ENCODE measurements at places on chromosomes 2 and 18.

- no peak for DNase-seq
These were observed 149.4 kb upstream of the CDH20 start for GRCh38 chr18:61183798-61184197.

- no peak for DNase-seq
These were observed 98.9 kb upstream of the EPC2 start for GRCh38 chr2:148545390-148546256.

GRCh38 chr2:207662203-207662602 is 37.0 kb upstream of the METTL21A start:
- DNase-seq = no peak

DNA sequence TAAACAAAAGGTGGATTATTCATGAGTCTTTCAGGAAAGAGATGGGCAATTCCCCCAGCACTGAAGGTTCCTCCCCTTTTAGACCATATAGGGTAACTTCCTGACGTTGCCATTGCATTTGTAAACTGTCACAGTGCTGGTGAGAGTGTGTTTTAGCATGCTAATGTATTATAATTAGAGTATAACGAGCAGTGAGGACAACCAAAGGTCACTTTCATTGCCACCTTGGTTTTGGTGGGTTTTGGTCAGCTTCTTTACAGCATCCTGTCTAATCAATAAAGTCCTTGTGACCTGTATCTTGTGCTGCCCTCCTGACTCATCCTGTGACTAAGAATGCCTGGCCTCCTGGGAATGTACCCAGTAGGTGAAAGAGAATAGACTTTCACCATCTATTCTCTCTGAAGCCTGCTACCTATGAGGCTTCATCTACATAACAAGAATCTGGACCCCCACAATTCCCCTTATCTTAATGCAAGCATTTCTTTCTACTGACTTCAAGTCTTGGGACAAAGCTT is 148.7 kb downstream of the CABLES1 start:
- DNase-seq = peak; percentile 54

GRCh38 chr18:46321955-46322354 is 217.8 kb downstream of the HAUS1 start:
- peak; percentile 1 for DNase-seq

DNA sequence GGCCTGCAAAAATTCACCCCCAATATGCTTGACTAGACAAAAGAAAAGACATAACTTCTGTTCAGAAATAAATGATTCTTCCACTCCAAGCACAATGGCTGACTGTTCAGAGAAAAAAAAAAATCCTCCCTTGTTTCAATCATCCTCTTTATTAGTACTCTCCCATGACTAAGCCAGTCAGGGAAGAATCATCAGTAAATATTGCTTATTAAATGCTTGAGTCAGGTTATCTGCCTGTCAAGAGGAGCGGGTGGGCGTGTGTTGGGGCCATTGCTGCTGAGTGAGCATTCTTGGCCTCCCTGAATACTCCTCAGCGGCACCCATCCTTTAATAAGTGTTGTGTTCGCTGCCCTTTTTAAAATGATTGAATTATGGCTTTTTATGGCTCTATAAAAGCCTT is 1334.8 kb upstream of the CELF4 start:
- DNase-seq = no peak

GRCh38 chr18:49704334-49704733 is 109.0 kb downstream of the ACAA2 start:
- DNase-seq = no peak

DNA sequence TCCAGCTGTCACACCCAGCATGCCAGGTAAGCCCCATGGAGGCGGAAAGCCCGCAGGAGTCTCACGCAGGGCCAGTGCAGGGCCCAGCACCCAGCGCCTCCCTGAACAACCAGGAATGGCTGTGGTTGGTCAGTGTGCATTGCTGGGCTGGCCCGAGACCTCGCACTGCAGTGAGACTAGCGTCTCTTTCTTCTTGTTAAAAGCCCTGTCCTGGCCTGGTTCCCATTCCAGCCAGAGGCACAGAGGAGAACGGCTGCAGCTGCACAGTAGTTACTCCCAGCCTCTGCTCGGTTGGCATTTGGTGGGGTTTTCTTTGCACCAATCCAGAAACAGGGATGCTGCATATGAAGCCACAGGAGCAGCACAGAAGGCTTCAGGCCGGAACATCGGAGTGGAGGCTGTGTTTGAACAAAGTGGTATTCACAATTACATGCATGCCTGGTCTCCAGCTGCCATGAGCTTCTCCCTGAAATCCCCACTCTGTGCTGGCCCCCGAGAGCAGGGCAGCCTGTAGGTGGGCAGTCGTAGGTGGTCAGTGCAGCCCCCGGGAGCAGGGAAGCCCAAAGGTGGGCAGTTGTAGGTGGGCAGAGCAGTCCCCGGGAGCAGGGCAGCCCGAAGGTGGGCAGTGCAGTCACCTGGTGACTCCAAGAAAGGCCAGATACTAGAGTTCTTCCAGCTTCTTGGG is 163.7 kb upstream of the PXDN start:
- DNase-seq = no peak

DNA sequence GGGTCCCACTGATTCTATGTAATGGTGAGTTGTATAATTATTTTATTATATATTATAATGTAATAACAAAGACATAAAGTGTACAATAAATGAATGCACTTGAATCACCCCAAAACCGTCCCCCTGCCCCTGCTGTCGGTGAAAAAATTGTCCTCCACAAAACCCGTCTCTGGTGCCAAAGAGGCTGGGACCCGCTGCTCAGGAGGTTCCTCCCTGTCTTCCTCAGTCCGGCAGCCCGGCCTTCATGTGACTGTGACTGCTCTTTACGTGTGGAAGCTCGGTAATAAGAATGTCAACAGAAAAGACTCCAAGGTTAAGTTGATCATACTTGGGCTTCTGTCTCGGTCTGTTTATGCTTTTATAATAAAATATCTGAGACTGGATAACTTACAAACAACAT is 32.7 kb upstream of the ADNP2 start:
- DNase-seq = no peak

GRCh38 chr2:225599856-225600255 is 200.3 kb downstream of the NYAP2 start:
- no peak for DNase-seq

DNA sequence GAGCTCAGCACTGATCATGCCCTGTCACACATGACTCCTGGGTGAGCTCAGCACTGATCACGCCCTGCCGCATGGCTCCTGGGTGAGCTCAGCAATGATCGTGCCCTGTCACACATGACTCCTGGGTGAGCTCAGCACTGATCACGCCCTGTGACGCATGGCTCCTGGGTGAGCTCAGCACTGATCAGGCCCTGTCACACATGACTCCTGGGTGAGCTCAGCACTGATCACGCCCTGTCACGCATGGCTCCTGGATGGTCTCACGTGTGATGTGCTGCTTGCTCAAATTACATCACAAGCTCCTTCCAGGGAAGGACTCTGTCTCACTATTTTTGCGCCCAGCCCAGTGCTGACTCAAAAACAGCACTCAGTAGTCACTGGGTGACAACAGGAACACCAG is 258.0 kb downstream of the HDAC4 start:
- no peak for DNase-seq

DNA sequence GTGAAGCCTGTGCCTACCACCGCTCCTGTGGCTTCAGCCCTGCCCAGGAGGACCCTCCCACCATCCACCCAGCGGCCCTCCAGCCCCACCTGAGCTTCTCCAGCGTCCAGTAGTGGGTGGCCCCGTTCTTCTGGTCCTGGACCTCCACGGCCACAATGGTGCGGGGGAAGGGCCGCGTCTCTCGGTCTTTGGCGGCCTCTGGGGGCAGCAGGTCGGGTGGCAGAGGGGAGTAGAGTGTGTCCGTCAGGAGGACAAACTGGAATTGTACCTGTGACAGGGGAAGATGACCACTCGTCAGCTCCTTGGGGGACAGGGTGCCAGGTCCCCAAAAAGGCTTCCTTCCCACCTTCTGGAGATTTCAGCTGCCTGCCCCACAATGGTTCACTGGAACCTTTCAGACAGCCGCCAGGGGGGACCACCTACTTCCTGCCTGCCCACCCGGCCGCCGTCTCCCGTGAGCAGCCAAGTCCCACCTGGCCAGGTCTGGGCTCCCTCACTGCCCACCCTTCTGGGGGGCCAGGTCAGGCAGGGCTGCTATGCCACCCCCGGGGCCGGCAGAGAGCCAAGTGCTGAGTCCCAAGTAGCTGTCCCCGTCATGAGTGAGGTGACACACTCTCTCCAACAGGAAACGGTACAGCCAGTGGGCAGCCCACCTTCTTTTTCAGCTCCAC is 59.3 kb downstream of the KIF1A start:
- DNase-seq = no peak

DNA sequence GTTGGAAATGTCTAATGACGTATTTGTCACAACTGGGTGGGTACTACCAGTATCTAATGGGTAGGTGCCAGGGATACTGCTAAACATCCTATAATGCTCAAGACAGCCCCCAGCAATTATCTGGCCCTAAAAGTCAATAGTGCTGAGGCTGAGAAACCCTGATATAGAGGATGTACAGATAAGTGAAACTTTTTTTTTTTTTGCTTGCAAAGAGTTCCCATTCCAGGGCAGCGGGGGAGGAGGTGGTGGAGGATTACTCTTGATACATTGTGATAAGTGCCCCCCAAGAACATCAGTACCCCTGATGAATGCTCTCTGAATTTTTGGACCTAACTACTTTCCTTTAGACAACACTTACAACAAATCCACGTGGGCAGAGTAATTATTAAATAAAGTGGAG is 329.7 kb upstream of the SPRED2 start:
- DNase-seq = no peak

- no peak for DNase-seq
These were observed 212.5 kb upstream of the HAAO start for GRCh38 chr2:43004879-43005244.

- DNase-seq = no peak
These were observed 357.4 kb downstream of the RND3 start for GRCh38 chr2:150129921-150130575.

DNA sequence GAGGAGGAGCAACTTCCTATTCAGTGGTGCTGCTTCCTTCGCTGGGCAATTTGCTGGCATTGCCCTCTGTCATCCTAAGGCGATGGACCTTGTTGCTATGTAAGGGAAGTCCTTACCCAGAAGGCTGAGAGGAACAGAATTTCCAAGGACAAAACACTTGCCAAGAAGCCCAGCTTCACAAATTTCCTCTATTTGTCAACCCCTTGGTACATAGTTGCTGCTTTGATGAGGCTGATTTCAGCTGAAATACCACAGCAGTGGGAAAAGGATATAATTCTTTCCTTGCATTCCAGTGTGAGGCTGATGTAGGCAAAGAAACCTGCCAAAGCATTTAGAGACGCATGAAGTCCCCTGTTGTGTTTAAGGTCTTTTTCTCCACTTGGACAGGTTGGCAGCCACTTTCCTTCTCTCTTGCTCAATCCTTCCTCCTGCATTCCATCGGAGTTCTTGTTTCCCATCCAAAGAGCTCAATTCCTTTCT is 16.4 kb upstream of the ST3GAL5 start:
- DNase-seq = no peak

DNA sequence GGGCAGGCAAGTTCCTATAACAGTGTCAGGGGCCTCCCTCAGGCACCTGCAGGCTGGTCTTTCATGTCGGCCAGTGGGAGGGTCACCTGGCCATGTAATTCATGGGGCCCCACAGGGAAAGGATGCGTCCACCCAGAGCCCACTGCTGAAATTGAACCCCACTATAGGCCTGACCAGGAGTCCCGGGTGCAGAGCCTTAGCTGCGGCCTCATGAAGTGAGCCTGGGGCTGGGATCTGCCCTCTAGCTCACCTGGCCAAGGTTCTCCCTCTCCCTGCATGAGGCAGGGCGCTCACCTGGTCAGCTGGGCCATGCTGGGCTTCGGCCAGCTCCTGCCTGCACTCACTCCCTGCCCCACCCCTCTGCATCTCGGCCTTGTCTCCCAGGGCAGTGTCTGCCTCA is 41.1 kb downstream of the C1QL2 start:
- DNase-seq = no peak

DNA sequence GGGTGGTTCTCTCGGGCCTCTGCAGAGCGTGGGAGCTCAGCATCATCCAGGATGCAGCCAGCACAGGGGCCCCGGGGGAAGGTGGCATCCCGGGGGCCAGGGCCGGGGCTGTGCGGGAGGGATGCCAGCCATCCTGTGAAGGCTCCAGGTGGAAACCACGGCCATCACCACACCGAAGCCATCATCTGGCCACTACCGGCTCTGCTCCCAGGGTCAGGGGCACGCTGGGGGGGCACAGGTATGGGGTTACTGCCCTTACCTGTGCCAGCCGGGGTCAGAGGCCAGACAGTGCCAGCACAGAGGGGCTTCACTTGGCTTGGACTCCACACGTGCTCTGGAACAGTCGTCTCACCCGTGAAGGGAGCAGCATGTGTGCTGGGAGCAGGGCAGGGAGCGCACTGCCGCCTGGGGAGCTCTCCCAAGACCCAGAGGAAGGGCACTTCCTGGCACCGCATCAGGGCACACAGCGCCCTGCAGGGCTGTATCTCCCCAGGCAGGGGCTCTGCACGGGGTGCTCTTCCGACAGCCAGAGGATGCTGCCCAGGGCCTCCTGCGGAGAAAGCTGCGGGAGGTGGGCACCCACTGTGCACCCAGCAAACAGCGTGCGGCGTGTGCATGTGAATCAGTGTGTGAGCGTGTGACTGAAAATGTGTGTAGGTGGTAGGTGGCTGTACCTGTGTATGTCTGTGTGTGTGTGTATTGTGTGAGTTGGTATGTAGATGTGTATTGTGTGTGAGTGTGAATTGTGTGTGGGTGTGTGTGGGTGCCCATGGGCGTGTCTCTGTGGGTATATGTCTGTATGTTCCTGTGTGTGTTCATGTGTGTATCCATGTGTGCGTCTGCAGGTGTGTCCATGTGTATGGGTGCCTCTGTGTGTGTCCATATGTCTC is 75.0 kb downstream of the PTGR3 start:
- DNase-seq = no peak

GRCh38 chr2:8684540-8684877 is 2.7 kb downstream of the ID2 start:
- peak; percentile 56 for DNase-seq

GRCh38 chr2:105517814-105518705 is 119.2 kb upstream of the FHL2 start:
- DNase-seq = peak; percentile 28

GRCh38 chr2:191499050-191499449 is 178.9 kb upstream of the NABP1 start:
- DNase-seq = no peak

DNA sequence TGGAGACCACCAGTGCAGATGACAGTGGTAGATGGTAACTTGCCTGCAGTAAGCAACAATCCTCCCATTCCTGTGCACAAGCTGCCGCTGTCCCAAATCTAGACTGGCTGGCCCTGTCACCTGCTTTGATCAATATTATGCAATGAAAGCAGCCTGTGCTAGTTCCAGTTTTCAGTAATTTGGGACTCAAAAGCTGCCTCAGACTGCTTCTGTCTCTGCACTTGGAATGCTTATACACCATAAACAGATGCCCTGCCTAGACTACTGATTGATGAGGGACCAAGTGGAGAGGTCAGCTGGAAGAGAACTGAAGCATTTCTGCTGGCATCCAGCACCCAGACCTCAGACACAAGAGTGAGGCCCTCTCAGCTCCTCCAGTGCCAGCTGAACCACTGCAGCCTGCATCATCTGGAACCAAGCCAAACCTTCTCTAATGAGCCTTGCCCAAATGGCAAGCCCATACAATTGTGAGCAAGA is 24.9 kb downstream of the CCBE1 start:
- no peak for DNase-seq

DNA sequence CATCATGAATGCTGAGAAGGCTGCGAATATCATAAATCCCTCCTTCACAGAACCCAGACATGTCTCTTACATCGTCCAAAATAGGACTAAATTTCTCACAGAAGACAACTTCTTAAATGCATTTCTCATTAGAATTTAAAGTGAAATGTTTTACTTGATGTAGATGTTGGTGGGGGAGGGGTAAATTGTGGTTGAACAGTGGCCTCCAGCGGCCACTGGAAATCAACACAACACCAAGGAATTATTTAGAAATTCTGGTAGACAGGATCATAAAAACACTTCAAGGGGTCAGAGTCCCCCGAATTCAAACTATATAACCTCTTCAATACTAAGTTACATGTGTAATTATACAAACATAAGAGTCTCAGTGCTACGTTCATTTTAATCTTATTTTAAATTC is 135.9 kb downstream of the ABCA12 start:
- DNase-seq = peak; percentile 23

Data from LoVo (cell line).